ENCODE measurements at places on chromosomes 6 and 20.

DNA sequence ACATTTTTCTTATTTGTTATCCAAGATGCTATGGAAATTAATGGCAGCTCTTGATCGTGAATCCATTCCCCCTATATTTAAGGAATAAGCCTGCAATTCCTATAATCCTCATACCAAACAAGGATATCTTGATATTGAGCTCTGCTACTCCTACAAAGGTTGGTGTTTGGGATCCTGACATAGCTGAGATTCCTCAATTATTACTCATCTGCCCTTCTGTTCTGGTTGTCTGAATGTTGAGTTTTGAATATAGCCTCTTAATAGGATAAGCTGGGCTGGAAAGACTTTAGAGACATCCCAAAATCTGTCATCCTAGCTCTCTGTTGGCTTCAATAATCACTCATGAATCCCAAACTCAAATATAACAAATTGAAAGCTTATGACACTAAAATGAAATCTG, 49.9 kb downstream of the CLIC5 start:
- no peak for DNase-seq

GRCh38 chr20:37095108-37095598, 644 bp downstream of the RBL1 start:
- DNase-seq: no peak

GRCh38 chr6:155014670-155015300, 19.7 kb downstream of the TIAM2 start:
- DNase-seq: no peak

DNA sequence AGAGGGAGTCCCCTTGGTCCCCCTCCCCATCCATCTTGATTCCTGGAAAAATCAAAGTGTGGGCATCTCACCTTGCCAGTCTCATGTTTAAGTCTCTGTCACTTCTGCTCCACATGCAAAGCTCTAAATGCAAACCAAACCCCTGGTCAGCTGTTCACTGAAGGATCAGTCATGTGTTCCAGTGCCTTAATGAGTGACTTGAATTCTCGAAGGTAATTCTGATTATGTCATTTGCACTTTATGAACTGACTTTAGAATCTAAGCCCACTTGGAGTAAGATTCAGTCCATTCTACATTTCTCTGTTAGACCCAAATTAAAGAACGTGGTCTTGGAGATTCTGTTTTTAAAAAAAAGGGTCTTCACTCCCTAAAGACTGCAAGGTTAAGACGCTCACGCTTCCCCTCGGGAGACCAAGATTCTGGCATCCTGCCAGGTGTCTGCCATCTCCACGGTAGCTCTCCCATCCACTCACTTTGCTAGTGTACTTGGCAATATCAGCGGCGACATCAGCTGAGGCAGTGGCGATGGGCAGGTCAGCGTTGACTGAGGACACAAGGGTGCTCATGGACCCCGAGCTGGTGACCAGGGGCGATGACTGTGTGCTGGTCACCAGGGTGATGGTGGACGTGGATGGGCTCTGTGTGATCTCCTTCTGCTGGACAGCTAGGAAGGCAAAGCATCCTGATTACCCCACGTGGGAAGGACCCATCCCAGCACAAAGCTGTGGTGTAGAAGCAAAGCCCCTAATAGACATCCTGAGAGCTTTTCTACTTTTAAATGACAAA, 120.5 kb downstream of the ZMYND8 start:
- DNase-seq: no peak

- DNase-seq: no peak
Observed at GRCh38 chr6:126546541-126547120, 206.7 kb downstream of the CENPW start.

GRCh38 chr20:19026121-19026878, 186.1 kb upstream of the SLC24A3 start:
- no peak for DNase-seq

- DNase-seq: no peak
Observed at GRCh38 chr20:36183155-36183944, 28.8 kb downstream of the EPB41L1 start.

GRCh38 chr6:37663019-37663810, 34.5 kb downstream of the MDGA1 start:
- DNase-seq: no peak

DNA sequence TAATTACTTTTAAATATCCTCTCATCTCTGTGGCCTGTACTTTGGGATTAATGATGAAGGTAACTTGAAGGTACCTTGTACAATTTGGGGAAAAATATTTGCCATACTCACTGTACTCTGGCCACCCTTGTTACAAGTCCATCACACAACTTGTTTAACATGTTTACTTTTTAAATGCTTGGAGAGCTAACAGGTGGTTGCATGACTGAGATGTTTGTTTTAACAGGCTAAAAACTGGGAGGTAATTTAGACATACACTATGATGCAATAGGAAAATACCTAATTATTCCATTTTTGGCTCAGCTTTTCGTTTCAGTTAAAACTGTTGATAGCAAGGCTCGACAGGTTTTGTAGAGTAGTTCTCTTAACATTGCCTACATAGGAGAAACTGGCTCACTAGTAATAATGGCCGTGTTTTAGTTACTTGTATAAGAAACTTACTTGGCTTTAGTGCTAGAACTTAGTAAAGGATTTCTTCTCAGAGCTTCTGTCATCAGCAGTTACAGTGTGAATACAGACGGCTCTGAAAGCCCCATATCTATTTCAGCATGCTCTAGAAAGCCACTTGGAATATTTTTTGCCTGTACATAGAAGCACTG, 489.8 kb upstream of the SOX4 start:
- DNase-seq: no peak
